Motor neuron (in vitro differentiated cells): ENCODE measurements at places on chromosomes 16 and 17.

- no peak for ATAC-seq
These were observed 24.7 kb upstream of the KLHDC4 start for GRCh38 chr16:87790292-87791100.

- ATAC-seq, result no peak
These were observed 10.0 kb downstream of the TNFAIP1 start for GRCh38 chr17:28345419-28346198.

DNA sequence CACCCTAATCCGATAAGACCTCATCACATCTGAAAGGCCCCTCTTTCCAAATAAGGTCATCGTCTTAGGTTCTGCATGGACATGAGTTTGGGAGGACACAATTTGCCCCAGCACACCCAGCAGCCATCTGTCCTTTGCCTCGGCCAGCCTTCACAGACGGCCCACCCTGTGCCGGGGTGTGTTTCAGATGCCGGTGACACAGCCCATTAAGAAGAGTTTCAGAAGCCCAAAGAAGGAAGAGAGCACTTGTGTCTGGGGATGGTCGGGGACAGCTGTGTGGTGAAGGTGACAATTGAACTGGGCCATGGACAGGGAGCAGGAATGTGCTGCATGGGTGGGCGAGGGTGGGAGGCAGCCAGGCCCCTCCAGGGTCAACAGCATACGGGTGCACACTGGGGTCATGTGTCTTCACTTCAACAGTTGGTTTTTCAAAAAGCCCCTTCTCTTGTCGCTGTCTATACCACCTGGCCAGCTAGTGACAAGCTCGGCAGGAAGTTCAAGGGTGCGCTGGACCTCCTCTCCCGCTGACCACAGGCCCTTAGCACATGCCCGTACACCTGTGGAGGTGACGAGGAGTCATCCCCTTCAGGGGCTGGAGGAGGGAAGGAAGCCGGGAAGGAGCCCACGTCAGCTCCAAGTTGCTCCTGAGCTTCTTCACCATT, 183.1 kb downstream of the C16orf95 start:
- no peak for ATAC-seq

- no peak for ATAC-seq
These were observed 7.1 kb downstream of the ITGAD start for GRCh38 chr16:31400191-31400590.

DNA sequence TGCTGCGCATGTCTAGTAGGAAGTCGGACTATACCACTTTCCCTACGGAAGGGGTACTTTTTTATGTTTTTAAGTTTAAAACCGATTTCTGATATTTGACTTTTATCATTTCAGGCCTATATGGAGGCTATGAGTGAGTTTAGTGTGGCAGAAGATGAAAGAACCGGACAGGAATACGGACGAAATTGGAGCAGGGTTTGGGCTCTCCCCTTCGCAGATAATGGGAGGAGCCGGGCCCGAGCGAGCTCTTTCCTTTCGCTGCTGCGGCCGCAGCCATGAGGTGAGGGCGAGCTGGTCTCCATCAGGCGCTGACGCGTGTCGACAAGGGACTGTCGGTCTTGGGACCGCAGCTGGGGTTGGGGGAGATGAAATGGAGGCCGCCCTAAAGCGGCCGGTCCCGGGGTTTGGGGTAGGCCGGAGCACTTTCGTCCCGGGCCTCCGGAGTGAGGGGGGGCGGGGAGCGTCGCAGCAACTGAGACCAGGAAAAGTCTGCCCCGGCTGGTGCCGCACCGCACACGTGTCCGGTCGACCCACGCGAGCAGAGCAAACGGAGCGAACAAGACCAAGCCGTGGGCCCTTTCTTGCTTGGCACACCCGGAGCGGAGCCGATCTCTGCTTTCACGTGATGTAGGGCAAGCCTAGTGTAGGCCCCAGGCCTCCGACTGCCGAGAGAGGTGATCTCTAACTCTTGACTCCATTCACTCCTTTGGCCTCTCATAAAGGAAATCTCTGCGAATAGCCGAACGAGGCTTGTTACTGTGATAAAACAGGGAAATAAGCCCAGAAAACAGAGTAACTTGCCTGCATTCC, at the start of gene RPL19:
Gene RPL19, plus strand, starts transcription at position 214 of the 810 bp plus-strand sequence. Its CDS starts 62 bp downstream, at position 276.
- peak; percentile 59 for ATAC-seq

- peak; percentile 41 for ATAC-seq
These were observed 101.3 kb upstream of the C17orf78 start for GRCh38 chr17:37274461-37274860.

GRCh38 chr17:65487161-65487560, 74.3 kb downstream of the AXIN2 start:
- no peak for ATAC-seq

GRCh38 chr17:9236286-9237052, 215.2 kb downstream of the NTN1 start:
- no peak for ATAC-seq

- ATAC-seq, result no peak
These were observed 64.6 kb downstream of the FTO start for GRCh38 chr16:53768593-53768992.

DNA sequence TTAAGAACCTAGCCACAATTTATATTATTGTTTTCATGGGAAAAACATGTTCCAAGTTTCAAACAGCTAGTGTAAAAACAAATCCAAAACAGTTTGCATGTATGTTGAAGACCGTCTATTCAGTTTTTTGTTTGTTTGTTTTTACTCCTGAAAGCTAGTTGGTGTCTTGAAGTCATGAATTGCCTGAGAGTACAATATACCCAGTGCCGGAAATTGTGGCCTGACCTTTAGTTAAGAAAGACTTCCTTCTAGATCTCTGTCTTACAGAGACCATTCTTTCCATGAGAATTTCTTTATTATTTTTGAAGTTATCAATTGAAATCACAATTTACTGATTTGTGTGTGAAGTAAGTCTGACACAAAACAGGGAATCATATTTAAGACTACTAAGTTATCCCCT, 474.8 kb downstream of the KCNJ2 start:
- no peak for ATAC-seq

GRCh38 chr17:40552806-40553693, 12.2 kb downstream of the CCR7 start:
- no peak for ATAC-seq

GRCh38 chr17:52837492-52837891, 679.0 kb upstream of the CA10 start:
- ATAC-seq, result no peak

- peak; percentile 40 for ATAC-seq
These were observed 3.1 kb downstream of the NPW start for GRCh38 chr16:2022723-2023091.

DNA sequence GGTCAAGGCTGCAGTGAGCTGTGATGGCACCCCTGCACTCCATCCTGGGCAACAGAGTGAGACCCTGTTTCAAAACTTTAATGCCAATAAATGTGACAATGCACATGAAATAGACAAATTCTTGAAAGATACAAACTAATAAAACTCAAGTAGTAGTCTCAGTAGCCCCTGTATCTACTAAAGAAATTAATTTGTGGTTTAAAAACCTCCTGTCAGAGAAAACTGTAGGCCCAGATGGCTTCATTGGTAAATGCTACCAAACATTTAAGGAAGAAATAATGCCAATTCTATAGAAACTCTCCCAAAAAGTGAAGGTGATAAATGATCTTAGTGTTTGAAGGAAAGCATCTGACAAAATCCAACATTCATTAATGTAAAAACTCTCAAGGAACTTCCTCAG, 16.8 kb downstream of the AKTIP start:
- no peak for ATAC-seq

DNA sequence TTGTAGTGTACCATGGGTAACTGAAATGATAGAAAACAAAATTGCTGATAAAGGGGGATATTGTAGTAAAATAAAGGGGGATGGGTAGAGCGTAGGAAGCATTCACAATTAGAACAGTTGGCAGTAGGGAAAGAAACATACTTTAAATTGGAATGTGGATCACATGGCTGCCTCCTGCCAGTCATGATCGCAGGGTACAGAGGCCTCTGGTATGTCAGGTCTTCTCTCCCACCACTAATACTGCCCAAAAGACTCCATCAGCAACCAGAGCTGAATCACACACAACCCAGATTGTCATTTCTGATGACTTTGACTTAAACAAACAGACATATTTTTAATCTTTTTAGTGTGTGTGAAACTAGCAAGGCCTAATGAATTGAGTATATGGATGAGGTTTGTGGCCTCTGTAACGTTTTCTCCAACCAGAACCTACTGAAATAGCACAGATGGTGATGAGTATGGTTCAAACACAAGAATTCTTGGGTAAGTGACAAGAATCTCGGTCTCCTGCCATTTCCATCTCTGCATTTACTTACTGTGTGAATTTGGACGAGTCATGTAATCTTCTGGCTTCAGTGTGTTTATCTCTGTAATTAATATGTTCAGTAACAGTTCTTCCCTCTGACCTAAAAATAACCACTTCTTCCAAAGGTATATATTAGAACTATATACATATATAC, 112.6 kb downstream of the USP22 start:
- ATAC-seq, result no peak

DNA sequence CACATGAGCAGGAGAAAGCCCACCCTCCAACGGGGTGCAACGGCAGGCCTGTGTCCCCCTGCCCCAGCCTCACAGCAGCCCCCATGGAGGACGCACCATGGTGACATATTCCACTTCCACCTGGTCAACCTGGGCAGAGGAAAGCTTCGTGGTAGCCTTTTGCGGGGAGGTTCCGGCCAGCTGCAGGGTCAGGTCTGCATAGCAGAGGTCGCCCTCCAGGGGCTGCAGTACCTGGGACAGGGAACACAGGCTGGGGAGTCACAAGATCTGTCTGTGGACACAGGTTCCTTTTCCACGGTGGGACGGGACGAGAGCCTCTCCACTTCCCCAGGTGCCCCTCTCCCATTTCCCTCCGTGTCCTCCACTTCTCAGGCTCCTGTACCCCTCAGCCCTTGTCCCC, 17.1 kb downstream of the CD300LF start:
- ATAC-seq, result no peak

DNA sequence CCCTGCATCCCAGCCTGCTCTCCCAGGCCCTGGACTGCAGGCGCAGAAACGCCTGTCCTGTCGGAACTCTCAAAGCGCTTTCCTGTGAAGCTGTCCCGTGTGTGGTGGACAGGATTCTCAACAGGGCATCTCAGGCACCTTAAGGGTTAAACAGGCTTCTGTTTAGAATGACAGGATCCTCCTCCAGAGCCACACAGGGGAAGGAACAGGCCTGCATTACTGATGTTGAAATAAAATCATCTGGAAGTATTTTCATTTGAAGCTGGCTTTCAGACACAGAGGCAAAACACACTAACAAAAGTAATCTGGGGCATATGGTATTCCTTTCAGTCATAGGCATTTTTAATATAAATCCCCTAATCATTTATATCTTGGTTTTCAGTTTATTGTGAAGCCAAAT, 7.4 kb downstream of the HS3ST3A1 start:
- ATAC-seq, result no peak

- ATAC-seq, result no peak
These were observed 7.8 kb upstream of the TFAP4 start for GRCh38 chr16:4280625-4281024.

DNA sequence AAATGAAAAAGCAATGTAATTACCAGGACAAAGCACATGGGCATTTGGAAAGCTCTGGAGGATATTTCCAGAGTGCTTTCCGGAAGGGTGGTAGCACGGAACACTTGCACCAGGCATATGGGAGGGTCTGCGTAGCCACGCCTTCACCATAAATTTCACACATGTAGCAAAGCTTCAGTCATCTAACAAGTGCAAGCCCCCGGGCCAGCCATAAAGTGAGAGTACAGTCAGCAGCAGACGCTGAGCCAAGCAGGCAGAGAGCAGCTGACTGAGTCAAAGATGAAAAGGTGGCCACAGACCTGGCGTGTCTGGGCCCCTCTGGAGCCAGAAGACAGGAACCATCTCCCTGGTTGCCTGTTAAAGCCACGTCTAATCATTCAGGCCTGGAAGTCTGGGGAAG, 130.6 kb downstream of the SEC14L1 start:
- ATAC-seq, result no peak
